ENCODE measurements at places on chromosomes 1 and 21. TPM values are rescaled to one million over a fixed set of nuclear protein-coding genes. Genes with fewer than 3 reads are reported as not detected.

The CCDC27 gene
- not detected for total RNA-seq

The ALX3 gene
- total RNA-seq: 0.17 TPM

The CYP4B1 gene
- 10.6 TPM for total RNA-seq

The S100B gene
- total RNA-seq: 0.48 TPM

The TDRD5 gene
- total RNA-seq: 0.57 TPM

The ABCA4 gene
- total RNA-seq: 1.9 TPM

The NBPF15 gene
- 10.3 TPM for total RNA-seq

The SLC26A9 gene
- not detected for total RNA-seq

The TLR5 gene
- total RNA-seq: 6.1 TPM

Data from adrenal gland (tissue), 19 donors.